Thymus (tissue), 14 donors: ENCODE measurements at places on chromosomes 13 and 19. TPM values are rescaled to one million over a fixed set of nuclear protein-coding genes. Genes with fewer than 3 reads are reported as not detected.

The OLFM2 gene
- total RNA-seq = 10.4 TPM

The SRRM5 gene
- 0.05 TPM for total RNA-seq

The RFPL4A gene
- total RNA-seq = 0.33 TPM

The LRG1 gene
- total RNA-seq = 0.52 TPM

The PRODH2 gene
- total RNA-seq = 0.19 TPM
